DMS 273 treated with DMSO at 0.1 percent for 48 hours (cell line): ENCODE measurements at places on chromosomes 2 and 18.

GRCh38 chr18:48330016-48330991 is 78.9 kb downstream of the ZBTB7C start:
- no peak for DNase-seq

GRCh38 chr2:114472726-114473125 is 30.3 kb downstream of the DPP10 start:
- DNase-seq, result no peak

GRCh38 chr2:47064106-47064505 is 91.0 kb downstream of the STPG4 start:
- DNase-seq, result no peak

GRCh38 chr2:134773335-134773734 is 54.5 kb upstream of the TMEM163 start:
- DNase-seq, result peak; percentile 80

DNA sequence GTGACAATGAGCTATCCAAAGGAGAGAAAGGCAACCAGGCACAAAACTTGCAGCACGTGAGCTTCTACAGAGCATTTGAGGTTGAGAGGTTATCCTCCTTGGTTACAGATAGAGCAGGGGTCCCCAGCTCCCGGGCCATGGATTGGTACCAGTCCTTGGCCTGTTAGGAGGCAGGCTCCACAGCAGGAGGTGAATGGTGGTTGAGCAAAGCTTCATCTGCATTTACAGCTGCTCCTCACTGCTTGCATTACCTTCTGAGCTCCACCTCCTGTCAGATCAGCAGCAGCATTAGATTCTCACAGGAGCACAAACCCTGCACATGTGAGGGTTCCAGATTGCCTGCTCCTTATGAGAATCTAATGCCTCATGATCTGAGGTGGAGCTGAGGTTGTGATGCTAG is 57.8 kb upstream of the ST8SIA3 start:
- no peak for DNase-seq

DNA sequence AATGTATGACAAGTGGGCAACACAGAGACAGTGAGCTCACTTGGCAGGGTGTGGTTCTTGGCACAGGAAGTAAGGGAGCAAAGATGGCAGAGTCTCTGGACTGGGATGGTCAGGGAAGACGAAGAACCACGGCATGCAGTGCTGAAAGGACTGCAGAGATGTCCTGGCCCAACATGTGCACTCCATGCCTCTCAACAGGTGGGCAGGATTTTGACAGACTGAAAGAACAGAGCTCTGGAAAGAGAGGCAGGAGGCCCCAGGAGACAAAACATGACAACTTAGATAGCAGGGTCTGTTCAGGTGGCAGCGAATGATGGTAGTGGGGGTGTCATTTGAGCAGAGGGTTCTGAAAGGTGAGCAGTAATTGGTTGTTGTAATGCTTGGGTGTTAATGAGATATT is 180.3 kb downstream of the FHOD3 start:
- no peak for DNase-seq

GRCh38 chr2:23381084-23381483 is 3.9 kb upstream of the KLHL29 start:
- DNase-seq, result peak; percentile 24

DNA sequence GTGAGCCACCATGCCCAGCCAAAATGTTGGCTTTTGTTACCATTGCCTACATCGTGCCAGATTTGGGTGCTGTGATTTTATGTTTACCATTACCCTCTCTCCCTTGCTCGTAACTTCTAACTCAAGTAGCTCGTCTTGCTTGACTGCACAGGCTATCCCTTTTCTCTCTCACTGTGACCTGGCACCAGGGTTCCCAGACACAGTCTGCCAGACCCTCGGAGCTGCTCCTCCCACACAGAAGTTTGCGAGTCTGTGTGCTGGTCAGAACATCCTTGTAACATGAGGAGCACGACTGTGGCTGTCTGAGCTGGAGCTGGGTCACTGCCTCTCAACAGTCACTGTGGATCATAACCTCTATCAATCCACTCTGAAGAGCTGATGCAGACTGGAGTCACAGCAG is 152.5 kb upstream of the ACKR3 start:
- no peak for DNase-seq

GRCh38 chr2:6325616-6326015 is 540.1 kb downstream of the CMPK2 start:
- no peak for DNase-seq

DNA sequence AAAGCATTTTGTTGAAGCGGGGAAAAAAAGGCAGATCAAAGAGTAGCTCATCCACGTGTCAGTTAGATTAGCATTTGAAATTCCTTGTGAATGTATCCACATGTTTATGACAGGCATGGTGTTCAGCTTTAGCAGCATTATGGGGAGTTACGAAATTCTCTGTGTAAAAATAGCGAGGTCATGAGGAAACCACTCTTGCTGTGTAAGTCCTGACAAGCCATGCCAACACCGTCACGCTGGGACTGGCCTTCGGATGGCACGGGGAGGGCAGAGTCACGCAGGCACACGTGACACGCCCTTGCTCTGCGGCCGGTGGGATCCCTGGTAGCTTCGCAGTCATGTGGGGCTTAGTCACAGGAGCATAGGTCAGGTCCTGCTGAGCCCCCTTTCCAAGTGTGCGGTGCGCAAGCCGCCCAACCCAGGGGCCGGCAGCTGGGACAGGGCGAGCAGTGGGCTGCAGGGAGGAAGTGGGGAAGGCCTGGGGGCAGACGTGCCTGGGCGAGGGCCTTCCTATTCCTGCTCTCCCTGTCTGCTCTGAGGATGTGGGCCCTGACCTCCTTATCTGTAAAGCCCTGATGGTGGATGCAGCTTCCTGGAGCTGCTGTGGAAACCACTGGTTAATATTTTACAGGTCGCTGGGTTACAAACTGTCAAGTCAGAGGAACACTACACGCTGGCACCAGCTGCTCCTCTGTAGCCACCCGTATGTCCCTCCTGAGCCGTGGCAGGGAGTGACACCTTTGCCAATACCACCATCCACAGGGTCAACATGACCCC is 18.0 kb downstream of the MBP start:
- no peak for DNase-seq

- no peak for DNase-seq
Observed at GRCh38 chr2:99389371-99389770, 52.2 kb downstream of the EIF5B start.

GRCh38 chr2:110980339-110981062 is 140.2 kb upstream of the BCL2L11 start:
- no peak for DNase-seq

GRCh38 chr2:241741016-241741415 is 6.6 kb downstream of the D2HGDH start:
- DNase-seq, result no peak

DNA sequence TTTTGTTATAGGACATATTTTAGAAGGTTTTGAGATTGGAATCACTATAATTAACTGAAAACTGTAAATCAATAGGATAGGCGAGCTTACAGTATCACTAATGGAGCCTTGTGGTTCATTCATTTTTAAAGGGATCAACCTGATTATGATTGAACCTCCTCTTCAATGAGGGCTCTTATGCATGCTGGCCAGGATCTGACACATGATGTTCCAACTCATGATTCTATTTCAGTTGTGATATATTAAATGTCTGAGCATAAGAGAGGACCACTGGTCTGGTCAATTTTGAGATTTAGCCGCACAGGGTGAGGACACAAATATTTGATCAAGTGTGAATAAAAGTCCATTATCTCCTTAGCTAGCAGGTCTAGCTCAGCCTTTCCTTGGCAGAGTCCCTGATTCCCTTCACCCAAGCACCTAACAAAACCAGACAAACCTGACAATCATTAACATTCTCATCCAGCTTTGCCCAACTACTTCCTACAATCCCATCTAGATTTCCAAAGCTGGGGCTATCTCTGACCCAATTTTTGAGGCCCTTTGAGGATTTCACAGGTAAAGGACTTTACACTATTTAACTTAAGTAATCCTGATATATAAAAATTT is 6.9 kb upstream of the MAP4K4 start:
- no peak for DNase-seq

DNA sequence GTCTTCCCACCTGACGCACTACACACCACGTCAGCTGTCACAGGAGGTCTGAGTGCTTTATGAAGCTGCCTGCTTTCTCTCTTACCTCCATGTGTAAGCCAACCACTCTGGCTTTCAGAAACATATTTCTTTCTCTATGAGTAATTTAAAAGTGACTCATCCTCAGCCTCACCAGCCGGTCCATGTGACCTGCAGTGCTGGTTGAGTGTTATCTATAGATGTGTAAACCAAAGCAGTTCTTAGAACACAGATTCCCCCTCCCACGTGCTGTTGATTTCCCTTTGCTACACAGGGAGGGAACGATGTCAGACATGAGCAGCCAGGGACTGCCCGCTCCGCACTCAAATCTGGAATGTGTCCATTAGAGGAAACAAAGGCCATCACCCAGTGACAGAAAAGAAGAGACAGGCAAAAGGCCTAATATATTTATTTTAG is 157.8 kb downstream of the BCL2 start:
- no peak for DNase-seq

GRCh38 chr2:101302016-101302415 is 6.5 kb downstream of the RNF149 start:
- DNase-seq, result no peak

- no peak for DNase-seq
Observed at GRCh38 chr2:153873052-153874048, 1.6 kb downstream of the GALNT13 start.

DNA sequence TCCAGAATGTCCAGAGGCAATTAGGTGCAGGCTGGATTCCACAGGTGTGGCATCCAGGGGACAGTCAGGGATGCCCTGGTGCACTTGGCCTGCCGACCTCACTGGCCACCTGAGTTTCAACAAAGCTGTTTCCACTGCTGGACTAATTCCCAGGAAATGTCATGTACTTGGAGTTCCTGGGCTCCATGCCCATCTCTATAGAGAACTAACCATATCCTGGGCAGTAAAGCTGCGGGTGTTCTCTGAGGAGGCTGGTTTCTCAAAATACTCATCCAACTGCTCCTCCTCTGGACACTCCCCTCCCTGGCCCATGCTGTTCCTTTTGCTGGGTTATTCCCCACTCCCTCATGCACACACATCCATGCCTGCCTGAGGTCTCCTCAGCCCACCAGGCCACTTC is 161.9 kb upstream of the SKOR2 start:
- DNase-seq, result no peak

DNA sequence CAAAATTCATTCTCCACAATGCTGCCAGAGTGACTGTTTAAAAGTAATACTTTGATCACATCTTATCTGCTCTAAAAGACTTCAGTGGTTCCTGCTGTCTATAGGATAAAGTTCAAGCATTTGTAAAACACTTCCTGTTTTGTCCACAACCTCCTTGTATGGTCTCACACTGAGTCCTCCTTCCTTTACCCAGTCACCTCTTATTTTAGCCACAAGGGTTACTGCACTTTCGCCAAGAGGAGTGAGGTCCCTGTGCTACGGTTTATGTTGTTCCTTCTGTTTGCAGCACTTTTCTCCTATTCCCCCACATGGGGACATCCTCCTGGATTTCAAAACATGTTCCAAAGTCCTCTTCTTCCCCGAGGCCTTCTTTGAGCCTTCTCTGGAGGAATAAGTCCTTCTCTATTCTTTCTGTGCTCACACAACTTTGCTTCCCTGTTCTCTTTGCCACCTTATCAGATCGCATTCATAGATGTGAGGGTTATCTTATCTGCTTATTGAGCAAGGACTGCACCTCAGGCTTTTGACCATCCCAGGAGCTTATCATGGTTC is 112.2 kb upstream of the NABP1 start:
- DNase-seq, result no peak
